ENCODE measurements at places on chromosomes 13 and 19.

DNA sequence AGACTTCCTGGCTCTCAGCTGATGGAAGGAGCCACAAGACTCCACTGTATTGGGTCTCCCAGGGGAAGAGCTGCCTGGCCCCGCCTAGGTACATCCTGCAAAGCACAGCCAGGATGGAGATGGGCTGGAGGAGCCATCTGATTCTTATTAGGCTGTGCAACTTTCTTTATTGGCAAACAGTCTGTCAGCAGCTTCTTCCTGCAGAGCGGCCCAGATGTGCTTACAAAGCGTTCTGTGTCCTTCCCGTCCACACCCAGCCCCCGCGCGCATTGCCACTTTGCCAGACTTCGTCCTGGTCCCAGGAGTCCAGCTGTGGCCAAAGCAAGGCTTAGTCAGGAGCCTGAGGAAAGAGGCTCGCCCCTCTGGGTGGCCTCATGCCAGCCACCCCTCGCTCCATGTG is 409.3 kb downstream of the ZNF536 start:
- no peak for DNase-seq

DNA sequence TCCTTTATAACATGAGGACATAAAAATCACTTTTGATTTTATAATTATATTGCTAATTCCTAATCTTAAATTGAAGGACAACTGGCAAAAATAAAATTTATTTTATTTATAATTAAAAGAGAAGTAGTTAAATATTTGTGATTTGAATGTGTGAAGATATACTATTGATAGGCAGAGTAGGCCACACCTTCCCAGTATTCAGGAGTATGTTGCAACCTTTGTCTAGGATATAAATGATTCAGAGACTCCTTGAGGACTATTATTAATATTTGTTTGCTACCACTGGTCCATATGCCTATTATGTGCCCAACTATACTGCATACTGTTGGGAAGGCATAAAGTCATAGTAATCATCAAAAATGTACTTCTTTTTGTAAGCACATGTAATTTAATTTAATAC is 94.2 kb downstream of the CDADC1 start:
- no peak for DNase-seq

GRCh38 chr19:40407714-40408597 is 5.2 kb downstream of the PRX start:
- no peak for DNase-seq

- no peak for DNase-seq
Measured at GRCh38 chr13:97124915-97125809, 97.0 kb upstream of the MBNL2 start.

- no peak for DNase-seq
Measured at GRCh38 chr19:39913682-39914333, 20.6 kb downstream of the FCGBP start.

Data from activated CD4-positive, CD25-positive, alpha-beta regulatory T cell treated with anti-CD3 and anti-CD28 coated beads, Interleukin-2, amount 50 U/mL, for 16 hours (primary cell).